ENCODE measurements at places on chromosomes 16 and 17.
A peak's percentile ranks its signal among the peaks of the same experiment; 100 is the strongest.

- DNase-seq: no peak
Observed at GRCh38 chr17:39597372-39598046, 10.2 kb downstream of the NEUROD2 start.

DNA sequence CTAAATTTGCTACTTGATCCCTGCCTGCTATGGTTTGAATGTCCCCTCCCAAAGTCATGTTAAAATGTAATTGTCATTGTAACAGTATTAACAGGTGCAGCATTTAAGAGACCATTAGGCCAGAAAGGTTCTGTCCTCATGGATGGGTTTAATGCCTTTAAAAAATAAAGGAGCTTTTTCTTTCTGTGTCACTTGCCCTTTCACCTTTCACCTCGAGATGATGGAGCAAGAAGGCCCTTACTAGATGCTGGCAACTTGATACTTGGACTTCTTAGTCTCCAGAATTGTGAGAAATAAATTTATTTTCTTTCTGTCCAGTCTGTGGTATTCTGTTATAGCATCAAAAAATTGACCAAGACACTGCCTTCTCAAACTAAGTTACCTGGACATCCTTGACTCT, 98.5 kb downstream of the BRIP1 start:
- no peak for DNase-seq

- DNase-seq: no peak
Observed at GRCh38 chr17:77356109-77356689, 215.4 kb downstream of the SEC14L1 start.

DNA sequence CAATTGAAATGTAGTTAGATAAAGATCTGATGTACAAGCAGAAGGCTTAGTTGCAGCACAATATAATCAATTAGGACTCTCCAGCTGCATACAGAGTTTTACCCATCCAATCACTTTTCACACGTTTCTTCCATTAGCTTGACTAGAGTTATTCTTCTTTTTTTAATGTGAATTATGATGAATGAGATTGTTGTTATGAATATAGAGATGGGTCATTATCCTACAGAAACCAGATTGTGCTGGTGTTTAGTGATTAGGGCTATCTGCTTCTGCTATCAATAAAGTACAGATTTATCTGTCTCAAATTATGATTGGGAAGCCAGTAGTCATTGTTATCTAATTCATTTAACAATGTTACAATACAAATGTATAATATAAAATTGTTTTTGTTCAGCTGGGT, 221.4 kb upstream of the TBX2 start:
- no peak for DNase-seq

DNA sequence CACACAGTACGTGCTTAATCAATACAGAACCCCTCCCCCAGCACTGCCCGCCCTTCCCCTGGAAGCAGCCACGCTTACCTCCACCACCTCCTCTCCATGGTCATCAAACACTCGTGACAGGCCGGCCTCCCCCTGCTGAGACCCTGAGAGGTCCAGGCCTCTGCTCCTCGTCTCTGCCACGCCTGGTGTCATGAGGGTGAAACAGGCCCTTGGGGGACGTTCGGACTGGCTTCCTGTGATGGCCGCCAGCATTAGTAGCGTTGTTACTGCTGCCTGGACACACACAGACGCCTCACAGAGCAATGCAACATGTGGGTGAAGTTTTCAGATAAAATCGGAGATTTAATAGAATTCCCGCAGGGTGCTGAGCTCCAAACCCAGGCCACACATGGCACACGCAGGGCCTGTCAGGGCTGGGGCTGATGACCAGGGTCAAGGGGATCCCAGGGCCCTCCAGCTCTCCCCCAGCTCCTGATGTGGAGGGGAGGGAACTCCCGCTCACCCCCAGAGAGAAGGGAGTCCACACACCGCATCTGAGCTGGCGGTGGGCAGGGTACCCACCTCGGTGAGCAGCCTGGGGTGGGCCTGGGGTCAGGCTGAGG, 15.9 kb upstream of the SLC38A10 start:
- no peak for DNase-seq

- DNase-seq: no peak
Observed at GRCh38 chr17:12599186-12599920, 66.3 kb upstream of the MYOCD start.

DNA sequence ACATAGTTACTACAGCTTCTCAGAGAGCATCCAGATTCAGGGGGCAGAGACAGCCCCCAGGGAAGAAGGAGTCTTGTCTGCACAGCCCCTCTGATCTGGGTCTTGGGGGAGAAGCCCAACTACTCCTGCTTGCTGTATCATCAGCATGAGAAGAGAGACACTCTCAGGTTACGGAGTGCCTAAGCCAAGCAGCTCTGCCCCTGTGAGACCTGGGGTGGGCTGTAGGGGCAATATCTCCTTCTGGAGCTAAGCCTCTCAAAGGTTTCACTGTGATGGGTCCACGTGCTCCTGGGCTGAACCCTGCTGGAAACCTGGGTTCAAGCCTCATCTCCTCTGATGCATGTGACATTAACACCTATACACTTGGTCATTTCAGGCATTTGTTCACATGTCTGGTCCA, 123.2 kb downstream of the CPPED1 start:
- no peak for DNase-seq

- no peak for DNase-seq
Observed at GRCh38 chr16:88531931-88532433, 38.2 kb upstream of the ZC3H18 start.

DNA sequence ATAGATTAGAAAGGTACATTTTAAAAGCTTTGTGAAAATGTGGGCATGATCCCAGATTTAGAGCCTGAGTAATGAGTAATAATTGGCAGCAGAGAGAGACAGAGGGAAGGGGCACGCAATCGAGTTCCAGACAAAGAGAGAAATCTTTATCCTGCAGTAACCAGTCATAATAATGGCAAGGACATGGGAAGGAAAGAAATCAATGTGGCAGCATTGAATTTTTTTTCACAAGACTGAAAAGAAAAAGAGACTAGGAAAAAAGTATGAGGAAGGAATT, 790.8 kb upstream of the SOX9 start:
- no peak for DNase-seq

DNA sequence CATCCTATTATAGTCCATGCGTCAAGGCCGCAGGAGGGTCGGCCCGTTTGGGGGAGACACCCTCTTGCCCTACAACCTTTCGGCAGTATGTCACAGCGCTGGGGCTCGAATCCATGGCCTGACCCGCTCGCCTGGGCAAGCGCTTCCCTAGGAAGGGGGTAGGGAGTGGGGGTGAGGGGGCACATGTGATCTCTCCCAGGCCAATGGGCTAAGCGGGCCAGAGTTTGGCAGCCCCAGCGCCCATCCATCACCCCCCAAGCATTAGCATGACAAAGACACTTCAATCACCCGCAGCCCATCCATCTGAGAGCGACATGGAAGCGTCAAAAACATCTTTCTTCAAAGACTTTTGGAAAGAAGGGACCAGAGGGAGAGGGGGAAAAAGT, at the start of gene HOXB1:
TSS of gene HOXB1 (minus strand) at position 125 of the 386 bp plus-strand sequence. CDS start at position 18, 107 bp downstream.
- DNase-seq: no peak

DNA sequence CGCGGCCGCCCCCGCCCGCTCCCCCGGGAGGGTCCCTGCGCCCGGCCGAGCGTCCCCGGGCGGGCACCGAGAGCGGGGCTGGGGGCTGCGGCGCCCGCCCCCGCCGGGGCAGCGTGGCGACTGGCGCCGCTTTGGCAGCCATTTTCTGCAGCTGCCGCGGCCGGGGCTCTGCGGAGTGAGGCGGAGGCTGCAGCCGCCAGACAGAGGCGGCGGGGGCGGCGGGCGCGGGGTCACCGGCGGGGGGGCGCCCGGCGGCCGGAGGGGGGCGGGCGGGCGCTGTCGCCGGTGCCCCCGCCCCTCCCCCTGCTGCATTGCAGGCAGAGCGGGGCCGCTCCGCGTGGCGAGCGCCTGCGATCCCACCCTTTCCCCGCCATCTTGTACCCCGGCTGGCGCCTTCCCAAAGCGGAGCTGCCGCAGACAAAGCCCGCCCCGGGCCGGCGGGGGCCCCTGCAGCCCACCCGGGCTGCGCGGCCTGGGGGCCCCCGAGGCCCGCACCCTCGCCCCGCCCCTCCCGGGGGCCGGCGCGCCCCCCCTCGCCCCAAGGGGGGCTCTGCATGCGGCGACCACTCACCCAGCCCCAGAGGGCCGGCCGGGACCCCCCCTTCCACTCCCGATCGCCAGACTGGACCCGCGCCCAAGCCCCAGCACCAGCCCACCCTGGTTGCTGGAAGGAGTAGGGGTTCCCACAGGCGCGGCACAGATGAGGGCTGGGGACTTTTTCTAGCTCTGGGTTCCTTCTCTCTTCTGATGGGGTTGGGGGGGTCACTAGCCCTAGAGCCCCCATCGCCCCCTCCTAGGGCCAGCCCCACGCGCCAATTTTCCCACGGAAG, 16.6 kb upstream of the CBX8 start:
- no peak for DNase-seq

DNA sequence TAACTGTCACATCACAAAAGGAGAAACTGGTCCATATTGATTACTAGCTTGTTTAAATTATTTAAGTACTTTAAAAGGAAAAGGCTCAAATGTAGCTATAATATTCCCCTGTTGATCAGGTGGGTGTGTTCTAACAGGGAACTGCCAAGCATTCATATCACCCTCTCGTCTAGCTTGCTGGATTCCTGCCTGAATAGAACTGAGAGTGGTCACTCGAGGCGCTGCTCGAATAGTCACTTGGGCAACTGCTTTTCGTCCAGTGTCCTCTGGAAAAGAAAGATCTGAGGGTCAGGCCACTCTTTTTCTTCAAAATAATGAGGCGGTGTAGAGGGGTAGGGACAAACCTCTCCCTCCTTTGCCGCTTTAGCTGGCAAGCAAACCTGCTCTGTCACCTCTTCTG, 36.4 kb upstream of the USP22 start:
- DNase-seq: no peak

- DNase-seq: no peak
Observed at GRCh38 chr16:68954911-68955635, 111.7 kb downstream of the TANGO6 start.

- DNase-seq: peak; percentile 67
Observed at GRCh38 chr16:29158785-29159184, 173.9 kb downstream of the LAT start.

GRCh38 chr17:77471984-77472461, 331.3 kb downstream of the SEC14L1 start:
- peak; percentile 64 for DNase-seq

- no peak for DNase-seq
Observed at GRCh38 chr17:69561462-69561861, 147.0 kb downstream of the MAP2K6 start.

- no peak for DNase-seq
Observed at GRCh38 chr16:69404275-69404805, 18.5 kb upstream of the TERF2 start.

GRCh38 chr16:56931271-56931891, 561 bp upstream of the HERPUD1 start:
- no peak for DNase-seq

DNA sequence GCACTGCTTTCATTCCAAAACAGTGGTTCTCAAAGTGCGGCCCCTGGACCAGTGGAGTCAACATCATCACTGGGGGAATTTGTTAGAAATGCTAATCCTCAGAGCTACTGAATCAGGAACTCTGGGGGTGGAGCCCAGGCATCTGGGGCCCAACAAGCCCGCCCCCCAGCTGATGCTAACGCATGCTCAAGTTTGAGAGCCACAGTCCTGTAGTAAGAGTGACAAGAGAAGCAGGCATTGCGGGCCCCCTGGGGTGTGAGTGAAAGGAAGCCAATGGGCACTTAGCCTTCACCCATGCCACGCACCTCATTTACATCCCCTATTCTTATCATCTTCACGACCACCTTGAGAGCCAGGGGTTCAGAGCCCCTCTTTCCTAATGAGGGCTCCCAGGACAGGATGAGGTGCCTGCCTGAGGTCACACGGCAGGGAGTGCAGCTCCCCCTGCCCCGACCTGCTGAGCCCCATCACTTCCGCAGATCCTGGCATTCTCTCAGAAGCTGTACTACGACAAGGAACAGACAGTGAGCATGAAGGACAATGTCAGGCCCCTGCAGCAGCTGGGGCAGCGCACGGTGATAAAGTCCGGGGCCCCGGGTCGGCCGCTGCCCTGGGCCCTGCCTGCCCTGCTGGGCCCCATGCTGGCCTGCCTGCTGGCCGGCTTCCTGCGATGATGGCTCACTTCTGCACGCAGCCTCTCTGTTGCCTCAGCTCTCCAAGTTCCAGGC, 9.1 kb downstream of the CA4 start:
- peak; percentile 17 for DNase-seq

GRCh38 chr17:73654241-73654640, 10.0 kb upstream of the SDK2 start:
- no peak for DNase-seq

GRCh38 chr16:79610771-79611170, 10.2 kb upstream of the MAF start:
- no peak for DNase-seq

- no peak for DNase-seq
Observed at GRCh38 chr17:61302953-61303816, 96.5 kb upstream of the TBX2 start.

- DNase-seq: peak; percentile 53
Observed at GRCh38 chr16:88387941-88388627, 5.3 kb downstream of the ZNF469 start.

DNA sequence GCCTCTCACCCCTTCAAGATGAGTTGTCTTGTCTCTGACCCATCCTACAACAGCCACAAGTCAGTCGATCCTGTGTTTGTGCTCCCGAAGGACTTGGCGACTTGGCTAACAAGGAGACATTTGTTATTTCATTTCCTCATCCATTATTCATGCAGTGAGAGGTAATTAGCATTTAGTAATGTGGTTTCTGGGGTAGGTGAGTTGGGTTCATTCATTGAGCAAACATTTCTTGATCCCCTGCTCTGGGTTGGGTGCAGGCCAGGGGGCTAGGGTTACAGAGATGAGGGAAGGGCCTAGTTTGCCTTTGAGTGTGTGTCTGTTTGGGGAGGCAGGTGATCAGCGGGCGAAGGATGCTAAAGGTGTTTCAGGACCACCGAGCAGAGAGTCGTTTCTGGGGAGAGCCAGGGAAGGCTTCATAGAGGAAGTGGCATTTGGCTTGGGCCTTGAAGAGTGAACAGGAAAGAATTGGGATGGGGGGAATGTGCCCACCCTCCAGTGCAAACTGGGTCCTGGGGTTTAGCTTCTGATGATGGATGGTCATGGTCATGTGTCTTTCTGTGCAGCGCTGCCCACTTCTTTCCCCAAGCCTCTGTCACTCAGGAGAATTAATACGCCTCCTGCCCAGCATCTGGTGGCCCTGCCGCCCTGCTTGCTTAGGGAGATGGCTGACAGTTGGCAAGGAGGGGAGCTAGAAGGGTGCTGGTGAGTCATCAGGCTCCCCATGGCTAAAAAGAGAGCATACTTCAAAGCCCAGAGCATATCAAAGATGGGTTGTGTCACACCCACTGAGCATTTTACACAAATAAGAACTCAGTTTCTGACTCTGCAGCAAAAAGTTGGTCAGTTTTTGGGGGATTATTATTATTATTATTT, 38.5 kb downstream of the MSI2 start:
- no peak for DNase-seq

- DNase-seq: no peak
Observed at GRCh38 chr17:7246779-7247178, 4.5 kb upstream of the GABARAP start.

- DNase-seq: no peak
Observed at GRCh38 chr16:75798714-75799113, 72.4 kb upstream of the CPHXL start.

DNA sequence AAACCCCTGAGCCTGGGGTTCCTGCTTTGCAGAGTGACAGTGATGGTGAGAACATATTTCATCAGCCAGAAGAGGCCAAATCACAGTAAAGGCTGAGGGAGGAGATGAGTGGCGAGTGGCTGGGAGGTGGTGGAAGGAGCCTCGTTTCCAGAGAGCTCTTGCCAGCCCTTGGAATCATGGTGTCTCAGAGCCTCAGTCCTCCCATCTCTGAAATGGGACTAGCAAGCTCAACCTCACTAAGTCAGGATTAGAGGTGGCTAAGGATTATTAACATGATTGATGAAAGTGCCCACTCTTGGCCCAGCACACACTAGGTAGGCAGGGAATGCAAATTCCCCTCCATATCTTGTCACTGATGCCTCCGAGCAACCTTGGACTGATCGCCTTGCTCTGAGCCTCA, 43.0 kb downstream of the IL4R start:
- no peak for DNase-seq
